ENCODE measurements at places on chromosomes 6 and 20.

- peak; percentile 33 for DNase-seq
These were observed 287.9 kb downstream of the CDC5L start for GRCh38 chr6:44675449-44675848.

DNA sequence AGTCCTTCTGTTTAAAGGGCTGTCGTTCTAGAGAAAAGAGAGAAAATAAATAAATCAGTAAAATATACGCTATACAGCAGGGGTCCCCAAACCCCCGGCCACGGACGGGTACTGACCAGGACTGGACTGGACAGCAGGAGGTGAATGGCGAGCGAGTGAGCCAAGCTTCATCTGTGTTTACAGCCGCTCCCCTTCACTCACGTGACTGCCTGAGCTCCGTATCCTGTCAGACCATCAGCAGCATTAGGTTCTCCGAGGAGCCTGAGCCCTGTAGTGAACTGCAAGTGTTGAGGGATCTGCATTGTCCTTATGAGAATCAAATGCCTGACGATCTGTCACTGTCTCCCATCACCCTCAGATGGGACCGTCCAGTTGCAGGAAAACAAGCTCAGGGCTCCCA lies 76.5 kb downstream of the ZNF217 start:
- DNase-seq = no peak

- peak; percentile 63 for DNase-seq
These were observed 10.6 kb downstream of the RPS10 start for GRCh38 chr6:34414999-34415858.

DNA sequence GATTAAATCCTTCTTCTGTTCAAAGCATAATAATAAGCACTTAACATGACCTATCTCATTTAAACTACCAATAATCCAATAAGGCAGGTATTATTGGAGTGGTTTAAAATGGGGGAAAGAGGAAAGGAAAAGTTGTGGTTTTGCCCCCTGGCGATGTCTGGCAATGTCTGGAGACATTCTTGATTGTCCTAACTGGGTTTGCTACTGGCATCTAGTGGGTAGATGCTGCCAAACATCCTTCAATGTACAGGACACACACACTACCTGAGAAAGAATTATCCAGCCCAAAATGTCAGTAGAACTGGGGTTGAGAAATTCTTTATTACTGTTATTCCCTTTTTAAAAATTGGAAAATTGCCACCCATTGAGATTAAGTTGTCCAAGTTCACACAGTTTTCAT lies 25.2 kb upstream of the SRSF6 start:
- peak; percentile 14 for DNase-seq

DNA sequence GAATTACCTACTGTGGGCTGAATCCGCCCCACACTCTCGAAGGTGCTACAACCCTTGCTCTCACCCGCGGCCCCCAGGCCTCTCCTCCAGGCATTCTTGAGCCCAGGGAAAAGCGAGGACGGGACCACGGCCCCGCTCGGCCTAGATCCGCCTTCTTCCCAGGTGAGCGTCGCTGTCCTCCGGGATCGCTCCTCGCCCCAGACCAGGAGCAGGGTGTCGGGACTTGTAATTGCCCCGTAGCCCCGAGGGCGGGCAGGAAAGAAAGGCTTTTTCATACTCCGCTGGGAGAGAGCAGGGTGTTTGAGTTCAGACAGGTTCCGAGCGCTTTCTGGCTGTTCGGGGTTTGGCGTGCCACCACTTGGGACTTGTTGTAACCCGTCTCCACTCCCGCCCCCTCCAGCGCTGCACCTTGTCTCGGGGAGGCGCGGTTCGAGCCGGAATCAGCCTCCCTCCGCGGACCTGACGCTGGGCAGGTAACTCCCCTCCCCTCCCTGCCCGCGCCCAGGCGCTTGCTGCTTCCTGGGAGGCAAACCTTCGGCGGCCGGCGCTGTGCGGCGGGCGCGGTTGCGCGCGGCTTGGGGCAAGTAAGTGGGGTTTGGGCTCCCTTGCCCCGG lies at the start of gene FAM83B:
FAM83B (plus strand) TSS at position 529 of the 614 bp plus-strand sequence. CDS start 23,476 bp downstream, outside the sequence.
- no peak for DNase-seq

DNA sequence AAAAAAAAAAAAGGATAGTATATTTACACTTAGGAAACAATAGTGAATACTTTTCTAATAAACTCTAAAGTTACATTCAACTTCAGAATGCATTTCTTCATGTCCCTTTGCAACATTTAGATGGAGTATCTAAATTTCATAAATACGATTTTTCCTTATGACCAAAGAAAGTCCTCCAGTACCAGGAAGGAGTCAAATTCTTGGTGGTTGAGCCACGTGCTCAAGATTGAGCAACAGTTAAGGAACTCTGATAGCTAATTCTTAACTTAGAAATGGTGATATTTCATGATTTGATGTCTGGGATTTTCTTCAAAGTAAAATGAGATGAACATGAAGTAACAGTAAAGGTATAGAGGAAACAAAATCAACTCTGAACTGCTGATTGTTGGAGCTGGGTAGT lies 92.7 kb downstream of the SASH1 start:
- peak; percentile 42 for DNase-seq

- DNase-seq = no peak
These were observed 28.7 kb downstream of the PYGB start for GRCh38 chr20:25276533-25277050.

GRCh38 chr6:163416557-163417253 lies 2.2 kb downstream of the QKI start:
- DNase-seq = peak; percentile 89

GRCh38 chr6:143141442-143141841 lies 80.8 kb downstream of the AIG1 start:
- DNase-seq = peak; percentile 64

DNA sequence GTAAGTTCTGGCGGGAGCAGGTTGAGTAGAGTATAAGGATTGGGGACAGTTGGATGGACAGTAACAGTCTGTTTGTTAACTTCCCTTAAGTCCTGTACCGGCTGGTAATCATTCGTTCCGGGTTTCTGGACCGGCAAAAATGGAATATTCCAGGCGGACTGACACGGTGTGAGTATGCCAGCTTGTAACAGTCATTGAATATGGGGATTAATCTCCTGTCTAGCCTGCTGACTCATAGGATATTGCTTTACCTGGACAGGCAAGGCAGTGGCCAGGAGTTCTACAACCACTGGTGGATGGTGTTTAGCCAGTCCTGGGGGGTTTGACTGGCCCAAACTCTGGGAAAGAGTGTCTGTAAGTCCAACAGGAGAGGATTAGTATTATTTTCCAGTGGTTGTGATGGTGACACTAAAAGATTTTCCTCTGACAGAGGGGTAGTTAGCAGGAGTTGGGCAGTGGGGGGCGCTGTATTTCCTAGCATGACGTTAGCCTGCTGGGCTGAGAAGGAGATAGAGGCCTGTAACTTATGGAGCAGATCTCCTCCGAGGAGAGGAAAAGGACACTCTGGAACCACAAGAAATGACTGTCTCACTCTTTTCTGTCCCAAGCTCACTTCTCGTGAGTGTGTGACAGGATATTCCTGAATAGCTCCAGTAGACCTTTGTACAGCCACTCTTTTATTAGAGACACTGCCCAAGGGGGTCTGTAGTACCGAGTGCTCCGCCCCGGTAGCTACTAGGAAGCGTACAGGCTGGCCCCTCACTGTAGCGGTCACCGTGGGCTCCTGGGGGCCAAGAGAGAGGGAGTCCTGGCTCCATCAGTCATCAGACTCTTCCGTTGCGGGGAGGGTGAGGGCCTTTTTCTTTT lies 152.2 kb downstream of the TRIM27 start:
- DNase-seq = no peak

- DNase-seq = peak; percentile 54
These were observed 30.6 kb upstream of the APCDD1L start for GRCh38 chr20:58545565-58546415.

DNA sequence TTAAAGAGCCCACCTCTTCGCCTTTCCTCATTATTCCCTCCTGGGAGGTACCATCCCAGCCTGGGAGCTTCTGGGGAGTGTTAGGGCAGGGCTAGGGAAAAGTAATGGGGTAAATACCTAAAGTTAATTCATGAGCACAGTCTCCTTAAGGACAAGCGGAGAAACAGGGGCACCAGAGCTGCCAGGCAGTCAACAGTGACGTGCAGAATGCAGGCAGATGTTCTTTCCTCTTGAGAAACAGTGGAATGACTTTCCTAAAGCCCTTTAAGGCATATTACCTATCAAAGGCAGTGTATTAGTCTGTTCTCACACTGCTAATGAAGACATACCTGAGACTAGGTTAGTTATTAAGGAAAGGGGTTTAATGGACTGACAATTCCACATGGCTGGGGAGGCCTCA lies 76.3 kb downstream of the RNF144B start:
- no peak for DNase-seq

DNA sequence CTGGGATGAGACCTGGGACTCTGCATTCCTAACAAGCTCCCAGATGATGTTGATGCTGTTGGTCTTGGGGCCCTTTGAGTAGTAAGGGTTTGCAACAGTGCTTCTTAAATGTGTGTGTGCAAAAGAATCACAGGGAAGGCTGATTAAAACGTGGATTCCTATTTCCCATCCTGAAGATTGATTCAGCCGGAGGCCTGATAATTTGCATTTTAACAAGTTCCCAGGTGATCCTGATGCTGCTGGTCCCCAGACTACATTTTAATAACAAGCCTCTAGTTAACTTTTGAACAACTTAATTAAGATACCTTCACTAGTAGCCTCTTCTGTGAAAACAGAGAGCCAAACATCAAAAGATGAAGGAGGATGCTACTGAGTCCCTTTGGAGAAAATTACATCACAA lies 156.4 kb upstream of the LAMP5 start:
- DNase-seq = no peak

- no peak for DNase-seq
These were observed 216.5 kb upstream of the RREB1 start for GRCh38 chr6:6891125-6891721.

GRCh38 chr6:73121421-73121993 lies 103.8 kb downstream of the KHDC1L start:
- peak; percentile 76 for DNase-seq

DNA sequence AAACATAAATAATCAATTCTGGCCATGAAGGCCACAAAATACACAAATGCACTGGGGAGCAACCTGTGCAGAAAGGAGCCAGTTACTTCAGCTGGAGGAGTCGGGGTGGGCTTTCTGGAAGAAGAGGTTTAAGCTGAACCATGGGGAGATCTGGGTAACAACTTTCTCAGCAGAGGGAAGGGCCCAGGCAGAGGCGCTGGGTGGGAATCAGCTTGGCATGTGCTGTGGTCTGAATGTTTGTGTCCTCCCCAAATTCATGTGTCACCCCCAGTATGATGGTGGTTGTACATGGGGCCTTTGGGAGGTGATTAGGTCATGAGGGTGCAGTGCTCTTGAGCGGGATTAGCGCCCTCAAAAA lies 107.9 kb downstream of the SYCP2 start:
- no peak for DNase-seq

- DNase-seq = no peak
These were observed 37.5 kb upstream of the NOX3 start for GRCh38 chr6:155493026-155493693.

- DNase-seq = no peak
These were observed 66.2 kb upstream of the IYD start for GRCh38 chr6:150302520-150303176.

DNA sequence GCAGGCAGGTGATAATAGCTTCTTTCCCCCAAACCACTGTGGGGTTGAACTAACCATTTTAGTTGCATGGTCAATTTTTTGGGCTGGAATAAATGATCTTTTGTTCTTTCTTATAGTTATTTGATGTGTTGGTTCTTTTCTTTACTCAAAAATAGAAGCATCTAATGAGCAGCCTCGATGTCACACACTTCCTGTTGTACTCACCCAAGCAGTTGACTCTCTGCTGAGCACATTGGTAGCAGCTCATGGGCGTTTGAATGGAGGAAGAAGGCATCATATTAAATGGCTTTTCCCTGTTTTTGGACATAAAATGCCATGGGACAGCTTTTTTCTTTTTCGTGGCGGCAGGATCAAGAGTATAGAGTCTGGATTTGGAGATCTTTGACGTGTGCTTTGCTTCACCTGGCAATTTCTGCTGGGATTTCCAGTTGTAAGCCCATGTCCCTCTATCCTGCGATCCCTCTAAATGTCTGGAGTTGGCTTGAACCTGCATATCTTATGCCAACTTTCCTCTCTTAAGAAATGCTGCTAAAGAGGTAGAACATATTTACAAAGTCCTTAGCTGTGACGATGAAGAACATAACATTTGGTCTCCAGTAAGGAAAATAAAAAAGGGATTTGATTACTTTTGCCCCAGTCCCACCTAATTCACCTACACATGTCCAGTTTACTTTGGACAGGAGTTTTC lies 268.3 kb downstream of the PRL start:
- no peak for DNase-seq

DNA sequence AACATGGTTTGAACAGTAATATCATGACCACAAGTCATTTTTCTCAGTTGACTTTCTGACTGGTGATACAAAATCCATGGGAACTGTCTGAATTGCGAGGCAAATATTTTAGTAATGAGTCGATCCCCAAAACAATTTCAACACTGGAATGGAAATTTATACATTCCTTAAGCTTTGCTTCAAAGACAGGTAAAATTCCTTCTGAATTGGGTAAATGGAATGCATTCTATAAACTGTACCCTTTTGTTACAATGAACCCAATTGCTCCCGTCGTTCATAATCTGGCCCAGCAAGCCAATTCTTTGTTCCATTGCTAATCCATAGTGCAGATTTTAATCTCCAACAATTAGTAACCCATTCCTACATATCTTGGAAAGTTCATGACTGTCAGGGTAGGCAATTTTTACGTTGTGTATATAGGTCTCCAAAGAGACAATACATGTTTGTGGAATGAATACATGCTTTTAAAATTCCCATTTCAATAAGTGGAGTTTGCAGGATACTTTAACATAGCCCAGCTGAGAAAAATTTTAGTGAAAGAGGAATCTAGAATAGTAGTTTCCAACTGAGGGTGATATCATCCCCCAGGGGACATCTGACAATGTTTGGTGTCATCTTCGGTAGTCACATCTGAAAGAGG lies 32.7 kb downstream of the CYP24A1 start:
- peak; percentile 92 for DNase-seq

- no peak for DNase-seq
These were observed 156.2 kb upstream of the THBS2 start for GRCh38 chr6:169409742-169410312.

- no peak for DNase-seq
These were observed 55.6 kb downstream of the KCNB1 start for GRCh38 chr20:49426873-49427272.

DNA sequence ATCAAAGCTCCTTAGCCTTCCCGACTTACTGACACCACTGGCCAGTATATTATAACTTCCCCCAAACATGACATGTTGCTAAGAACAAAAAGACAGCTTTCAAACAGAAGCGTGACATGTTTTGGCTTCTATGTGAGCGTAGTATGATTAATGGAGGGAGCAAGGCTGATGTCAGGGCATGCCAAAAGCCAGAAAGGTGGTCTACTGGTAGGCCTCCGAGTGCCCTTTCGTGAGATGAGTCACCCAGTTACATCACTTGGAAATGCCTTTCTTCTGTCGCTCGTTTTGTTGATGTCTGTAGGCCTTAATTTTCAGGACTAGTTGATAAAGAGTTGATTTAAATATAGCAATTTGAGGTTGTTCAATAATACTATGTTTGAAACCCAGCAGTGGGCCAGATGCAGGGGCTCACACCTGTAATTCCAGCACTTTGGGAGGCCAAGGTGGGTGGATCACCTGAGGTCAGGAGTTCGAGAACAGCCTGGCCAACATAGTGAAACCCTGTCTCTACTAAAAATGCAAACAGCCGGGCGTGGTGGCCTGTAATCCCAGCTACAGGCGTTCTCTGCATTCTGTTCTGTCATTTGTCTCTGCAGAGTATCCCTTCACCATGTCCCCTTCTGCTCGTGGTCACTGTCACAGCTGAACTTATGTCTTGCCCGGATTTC lies 53.3 kb downstream of the CNKSR3 start:
- DNase-seq = peak; percentile 63

Measured in ELR (cell line).